ENCODE measurements at places on chromosomes 2 and 18.

GRCh38 chr2:19989342-19989666, 601 bp downstream of the WDR35 start:
- no peak for DNase-seq

- no peak for DNase-seq
Observed at GRCh38 chr2:15786901-15787300, 153.4 kb upstream of the MYCN start.

GRCh38 chr2:40746191-40746590, 294.3 kb upstream of the SLC8A1 start:
- no peak for DNase-seq

DNA sequence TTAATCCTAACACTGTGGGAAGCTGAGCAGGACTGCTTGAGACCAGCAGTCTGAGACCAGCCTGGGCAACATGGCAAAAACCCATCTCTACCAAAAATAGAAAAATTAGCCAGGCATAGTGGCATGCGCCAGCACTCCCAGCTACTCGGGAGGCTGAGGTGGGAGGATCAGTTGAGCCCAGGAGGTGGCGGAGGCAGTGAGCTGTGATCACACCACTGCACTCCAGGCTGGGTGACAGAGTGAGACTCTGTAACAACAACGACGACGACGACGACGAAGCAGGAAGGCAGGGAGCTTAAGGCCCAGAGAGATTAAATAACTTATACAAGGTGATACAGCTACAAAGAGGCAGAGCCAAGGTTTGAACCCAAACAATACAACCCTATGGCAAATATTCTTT, 37.3 kb downstream of the CFAP36 start:
- DNase-seq, result no peak

DNA sequence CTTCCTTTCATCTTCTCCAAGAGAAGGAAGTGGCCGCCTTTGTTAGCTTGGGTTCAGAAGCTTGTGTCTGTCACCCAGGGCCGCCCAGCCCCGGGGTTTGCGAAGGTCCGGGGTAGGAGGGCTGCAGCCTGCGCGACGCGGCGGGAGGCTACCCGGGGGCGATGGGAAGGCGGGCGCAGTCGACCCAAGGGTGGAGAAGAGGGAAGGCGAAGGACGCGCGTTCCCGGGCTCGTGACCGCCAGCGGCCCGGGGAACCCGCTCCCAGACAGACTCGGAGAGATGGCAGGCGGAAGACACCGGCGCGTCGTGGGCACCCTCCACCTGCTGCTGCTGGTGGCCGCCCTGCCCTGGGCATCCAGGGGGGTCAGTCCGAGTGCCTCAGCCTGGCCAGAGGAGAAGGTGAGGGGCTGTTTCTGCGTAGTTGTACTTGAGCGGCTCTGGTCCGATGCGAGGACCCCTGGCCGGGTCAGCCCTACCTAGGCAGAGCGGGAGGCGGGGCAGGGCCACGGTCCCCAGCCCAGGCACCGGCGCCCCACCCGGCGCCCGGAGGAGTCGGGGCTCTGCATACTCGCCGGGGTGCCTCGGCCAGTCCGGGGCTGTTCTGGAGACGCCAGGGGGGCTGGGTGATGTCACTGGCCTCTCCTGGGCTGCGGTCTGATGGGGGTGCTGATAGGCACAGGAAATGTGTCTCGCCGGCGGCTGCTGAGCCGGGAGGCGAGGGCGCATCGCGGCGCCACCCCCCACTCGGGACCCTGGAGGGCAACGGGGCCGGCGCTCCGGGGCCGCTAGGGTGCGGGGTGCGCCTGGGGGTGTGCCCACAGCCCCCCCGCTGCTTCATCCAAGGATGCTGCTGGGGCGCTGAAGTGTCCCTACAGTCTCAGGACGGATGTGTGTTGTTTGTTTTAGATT, at the start of gene QPCT:
Gene QPCT, plus strand, starts transcription at position 178 of the 909 bp plus-strand sequence. Its CDS starts 102 bp downstream, at position 280.
- peak; percentile 84 for DNase-seq

GRCh38 chr2:160551259-160551658, 57.7 kb upstream of the RBMS1 start:
- DNase-seq, result no peak

DNA sequence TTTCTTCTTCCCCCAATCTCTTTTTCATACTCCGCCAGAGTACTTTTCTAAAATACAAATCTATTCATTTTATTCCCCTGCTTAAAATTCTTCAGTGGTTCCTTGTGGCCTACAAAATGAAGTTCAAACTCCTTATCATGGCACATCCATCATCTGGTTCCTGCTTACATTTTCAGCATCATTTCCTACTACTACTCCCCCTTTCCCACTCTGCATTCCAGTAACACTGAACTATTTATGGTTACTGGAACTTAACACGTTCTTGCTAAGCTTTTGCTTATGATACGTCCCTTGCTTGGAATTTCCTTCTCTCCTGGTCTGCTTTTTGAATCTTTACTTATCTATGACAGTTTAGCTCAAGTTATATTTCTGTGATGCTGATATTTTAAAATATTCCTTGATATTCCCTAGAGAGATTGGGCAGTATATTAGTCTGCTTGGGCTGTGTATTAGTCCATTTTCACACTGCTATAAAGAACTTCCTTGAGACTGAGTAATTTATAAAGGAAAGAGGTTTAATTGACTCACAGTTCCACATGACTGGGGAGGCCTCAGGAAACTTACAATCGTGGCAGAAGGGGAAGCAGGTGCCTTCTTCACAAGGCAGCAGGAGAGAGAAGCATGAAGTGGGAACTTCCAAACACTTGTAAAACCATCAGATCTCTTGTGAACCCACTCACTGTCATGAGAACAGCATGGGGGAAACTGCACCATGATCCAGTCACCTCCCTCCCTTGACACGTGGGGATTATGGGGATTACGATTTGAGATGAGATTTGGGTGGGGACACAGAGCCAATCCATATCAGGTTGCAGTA, 53.2 kb downstream of the BMPR2 start:
- DNase-seq, result no peak

GRCh38 chr2:155379494-155379893, 681.0 kb downstream of the KCNJ3 start:
- DNase-seq, result no peak

- no peak for DNase-seq
Observed at GRCh38 chr18:43405097-43405496, 127.8 kb upstream of the SYT4 start.

- no peak for DNase-seq
Observed at GRCh38 chr2:175571078-175571653, 389.7 kb upstream of the ATP5MC3 start.

GRCh38 chr18:56516789-56517188, 121.6 kb downstream of the TXNL1 start:
- DNase-seq, result no peak

DNA sequence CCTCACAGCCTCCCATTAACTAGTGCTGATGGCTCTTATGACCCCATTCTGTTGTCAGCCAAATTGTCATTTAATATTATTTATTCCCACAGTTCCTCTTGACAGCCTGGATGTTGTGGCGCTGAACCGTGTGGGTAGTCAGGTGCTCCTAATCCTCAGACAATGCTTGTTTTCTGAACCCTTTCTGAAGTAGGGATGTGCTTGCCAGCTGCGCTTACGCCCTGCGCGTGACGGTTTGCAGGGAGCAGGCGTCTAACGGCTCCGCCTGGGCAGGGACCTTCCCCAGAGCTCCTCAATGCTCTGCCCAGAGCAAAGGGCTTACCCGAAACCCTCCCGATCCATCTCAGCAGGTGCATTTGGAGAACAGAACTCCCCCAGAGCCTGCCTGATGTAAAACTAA, 358.2 kb upstream of the MYT1L start:
- DNase-seq, result no peak
